Tibial nerve (tissue), 4 donors: ENCODE measurements at places on chromosomes 3 and 15. TPM values are rescaled to one million over a fixed set of nuclear protein-coding genes. Genes with fewer than 3 reads are reported as not detected.

GRCh38 chr15:80779658-80780415 is 667 bp downstream of the CEMIP start:
- H3K4me3 ChIP-seq, result peak overlapping the region; percentile 35
- no peaks in the 10 kb centered on the region for H3K36me3 ChIP-seq
- H3K4me1 ChIP-seq, result peaks cover 28% of the 10 kb centered on the region

DNA sequence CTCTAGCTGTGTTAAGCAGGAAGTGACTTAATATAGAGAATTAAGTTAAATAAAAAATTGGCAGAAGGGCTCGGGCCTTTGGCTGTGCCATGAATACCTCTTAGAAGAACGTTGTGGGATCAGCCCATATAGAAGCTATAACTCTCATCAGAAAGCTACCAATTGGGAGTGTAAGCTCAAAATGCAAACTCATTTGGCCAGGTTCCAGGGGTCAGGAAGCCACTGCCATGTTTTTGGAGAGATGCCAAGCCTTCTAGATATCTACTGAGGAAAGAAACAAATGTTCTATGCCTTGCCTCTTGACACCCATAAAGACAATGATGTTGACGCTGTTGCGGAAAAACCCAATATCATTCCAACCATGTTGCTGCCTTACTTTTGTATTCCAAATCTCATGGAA is 475.2 kb upstream of the TGFBR2 start:
- no peak for DNase-seq
- H3K4me1 ChIP-seq, result no peaks in the 10 kb centered on the region
- H3K27ac ChIP-seq, result no peak overlapping the region
- no peak overlapping the region for H3K4me3 ChIP-seq
- H3K36me3 ChIP-seq, result no peaks in the 10 kb centered on the region

DNA sequence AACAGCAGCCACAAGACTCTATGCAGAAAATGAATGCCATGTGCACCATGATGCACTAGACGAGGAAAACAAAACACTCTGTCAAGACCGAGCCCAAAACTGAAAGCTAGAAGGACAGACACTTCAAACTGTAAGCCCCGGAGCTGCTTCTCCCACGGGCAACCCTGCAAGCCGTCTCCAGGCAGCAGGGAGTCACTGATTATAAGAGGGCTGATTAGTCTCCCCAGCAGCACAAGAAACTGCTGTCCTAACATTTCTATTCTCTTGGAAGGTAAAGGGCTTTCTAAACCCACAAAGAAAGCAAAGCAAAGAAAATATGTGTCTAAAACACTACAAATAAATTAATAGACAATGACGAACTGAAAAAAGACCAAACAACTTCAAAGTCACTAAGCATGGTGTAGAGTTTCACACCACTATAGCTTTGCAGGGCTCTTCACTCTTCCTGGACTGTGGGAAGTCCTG is 15.5 kb downstream of the TBC1D2B start:
- peak overlapping the region; percentile 95 for H3K27ac ChIP-seq
- H3K4me3 ChIP-seq, result peak overlapping the region; percentile 18

DNA sequence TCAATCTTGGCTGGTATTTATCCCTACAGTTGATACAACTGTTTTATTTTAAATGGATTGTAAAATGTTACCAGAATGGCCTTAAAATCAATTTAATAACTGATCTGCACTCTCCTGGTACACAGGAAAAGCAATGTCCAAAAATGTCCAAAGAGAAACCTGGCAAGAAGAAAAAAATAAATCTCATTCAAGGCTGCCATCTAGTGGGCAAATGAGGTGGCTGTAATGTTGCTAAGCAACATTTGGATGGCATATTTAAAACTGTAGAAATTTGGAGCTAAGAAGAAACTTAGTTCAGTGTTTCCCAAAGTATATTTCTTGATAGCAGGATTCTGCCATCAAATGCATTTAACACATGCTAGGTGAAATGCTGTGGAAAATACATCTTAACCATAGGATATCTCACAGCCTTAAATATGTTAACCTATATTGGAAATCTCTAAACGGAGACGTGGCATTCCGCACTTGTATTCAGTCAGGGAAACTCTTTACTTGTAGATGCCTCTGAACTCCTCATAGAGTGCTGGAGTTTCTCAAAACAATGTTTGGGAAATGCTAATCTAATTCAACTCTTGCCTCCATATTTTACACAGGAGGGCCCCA is 216.8 kb downstream of the ERC2 start:
- H3K4me1 ChIP-seq, result no peaks in the 10 kb centered on the region
- H3K36me3 ChIP-seq, result no peaks in the 10 kb centered on the region
- no peak overlapping the region for H3K4me3 ChIP-seq
- no peak overlapping the region for H3K27ac ChIP-seq
- H3K27me3 ChIP-seq, result no peaks in the 10 kb centered on the region

DNA sequence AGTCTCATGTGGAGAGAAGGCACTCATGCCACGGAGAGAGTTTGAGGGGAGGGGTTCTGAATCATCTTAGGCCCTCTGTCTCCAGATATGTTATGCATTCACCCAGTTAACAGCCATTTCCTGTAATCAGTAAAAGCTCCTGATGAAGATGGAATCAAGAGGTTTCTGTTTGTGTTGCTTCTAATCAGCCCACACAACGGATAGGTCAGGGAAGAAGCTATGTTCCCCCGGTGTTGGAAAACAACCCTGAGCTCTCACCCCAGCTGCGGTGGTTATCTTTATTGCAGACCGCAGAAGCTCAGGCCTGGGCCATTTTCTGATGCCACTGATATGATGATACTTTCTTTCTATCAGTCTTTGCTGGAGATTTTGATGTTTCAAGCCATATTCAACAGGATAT is 338.5 kb upstream of the ONECUT1 start:
- no peaks in the 10 kb centered on the region for H3K36me3 ChIP-seq
- H3K4me3 ChIP-seq, result no peak overlapping the region
- DNase-seq, result no peak

GRCh38 chr15:33360886-33361285 is 50.1 kb downstream of the RYR3 start:
- no peak overlapping the region for H3K4me3 ChIP-seq
- H3K27me3 ChIP-seq, result no peaks in the 10 kb centered on the region
- H3K27ac ChIP-seq, result no peak overlapping the region
- no peak for DNase-seq

- no peaks in the 10 kb centered on the region for H3K4me1 ChIP-seq
- no peaks in the 10 kb centered on the region for H3K27me3 ChIP-seq
- H3K27ac ChIP-seq, result no peak overlapping the region
- H3K4me3 ChIP-seq, result no peak overlapping the region
- no peak for DNase-seq
Measured at GRCh38 chr3:169955406-169955805, 11.2 kb upstream of the SEC62 start.

DNA sequence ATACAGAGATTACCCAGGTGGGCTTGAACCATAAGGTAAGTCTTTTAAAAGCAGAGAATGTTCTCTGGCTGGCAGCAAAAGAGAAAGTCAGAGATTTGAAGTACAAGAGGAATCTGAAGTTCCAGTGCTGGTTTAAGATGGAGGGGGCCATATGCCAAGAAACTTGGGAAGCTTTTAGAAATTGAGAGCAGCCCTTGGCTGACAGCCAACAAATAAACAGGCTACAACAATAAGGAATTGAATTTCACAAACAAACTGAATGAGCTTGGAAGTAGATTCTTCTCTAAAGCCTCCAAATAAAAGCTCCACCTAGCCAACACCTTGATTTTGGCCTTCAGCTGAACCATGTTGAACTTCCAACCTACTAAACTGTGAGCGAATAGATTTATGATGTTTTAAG is 85.7 kb downstream of the TRIM42 start:
- H3K36me3 ChIP-seq, result no peaks in the 10 kb centered on the region
- no peak overlapping the region for H3K4me3 ChIP-seq
- no peak overlapping the region for H3K27ac ChIP-seq
- no peaks in the 10 kb centered on the region for H3K4me1 ChIP-seq
- no peaks in the 10 kb centered on the region for H3K27me3 ChIP-seq
- no peak for DNase-seq

GRCh38 chr3:54949491-54950044 is 21.7 kb upstream of the LRTM1 start:
- DNase-seq, result no peak
- no peak overlapping the region for H3K4me3 ChIP-seq
- no peak overlapping the region for H3K27ac ChIP-seq
- no peaks in the 10 kb centered on the region for H3K4me1 ChIP-seq

GRCh38 chr3:164302622-164303021 is 775.7 kb downstream of the SI start:
- peaks cover 5% of the 10 kb centered on the region for H3K4me1 ChIP-seq
- H3K36me3 ChIP-seq, result no peaks in the 10 kb centered on the region
- H3K27ac ChIP-seq, result no peak overlapping the region
- no peak overlapping the region for H3K4me3 ChIP-seq
- no peak for DNase-seq

DNA sequence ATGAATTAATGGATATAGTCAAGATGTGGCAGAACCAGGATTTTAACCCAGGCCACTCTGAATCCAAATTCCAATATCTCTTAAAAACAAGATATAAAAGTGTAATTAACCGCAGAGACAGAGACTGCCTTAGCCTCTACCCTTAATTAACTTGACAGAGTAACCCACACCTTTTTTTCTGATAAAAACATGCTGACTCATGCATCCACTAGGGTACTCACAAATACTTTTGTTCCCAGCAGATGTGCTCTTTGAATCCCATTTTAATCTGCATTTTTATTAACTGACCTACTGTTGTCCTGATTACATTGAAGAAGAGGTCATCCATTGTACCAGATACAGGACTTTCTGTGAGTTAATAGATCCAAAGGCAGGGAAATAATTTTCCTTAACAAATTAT is 278.3 kb downstream of the CHL1 start:
- DNase-seq, result no peak
- H3K36me3 ChIP-seq, result no peaks in the 10 kb centered on the region
- no peak overlapping the region for H3K4me3 ChIP-seq
- H3K27ac ChIP-seq, result no peak overlapping the region
- no peaks in the 10 kb centered on the region for H3K27me3 ChIP-seq

GRCh38 chr3:187261541-187261969 is 30.0 kb downstream of the MASP1 start:
- no peaks in the 10 kb centered on the region for H3K36me3 ChIP-seq
- no peaks in the 10 kb centered on the region for H3K4me1 ChIP-seq
- no peak overlapping the region for H3K27ac ChIP-seq
- H3K4me3 ChIP-seq, result no peak overlapping the region
- H3K27me3 ChIP-seq, result no peaks in the 10 kb centered on the region

GRCh38 chr3:133882986-133883586 is 12.6 kb downstream of the RAB6B start:
- no peaks in the 10 kb centered on the region for H3K36me3 ChIP-seq
- no peak overlapping the region for H3K4me3 ChIP-seq
- no peak overlapping the region for H3K27ac ChIP-seq

DNA sequence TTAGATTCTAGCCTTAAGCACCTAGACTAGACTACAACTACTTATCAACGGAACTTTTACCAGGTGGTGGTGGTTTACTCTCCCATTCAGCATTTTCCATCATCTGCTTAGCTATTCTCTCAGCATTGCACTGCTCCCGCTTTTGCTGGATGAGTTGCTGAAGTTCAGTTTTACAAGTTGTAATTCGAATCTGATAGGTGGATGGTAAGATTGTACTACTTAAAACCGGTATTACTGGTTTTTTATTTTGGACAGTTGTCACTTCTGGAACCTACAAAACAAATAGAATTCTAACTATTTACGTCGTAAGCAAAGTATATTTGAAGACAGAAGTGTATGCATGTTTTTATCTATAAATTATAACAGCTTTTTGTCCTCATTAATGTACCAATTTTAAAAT is 41.1 kb downstream of the PIK3R4 start:
- no peak overlapping the region for H3K27ac ChIP-seq
- H3K27me3 ChIP-seq, result no peaks in the 10 kb centered on the region
- H3K4me1 ChIP-seq, result no peaks in the 10 kb centered on the region
- H3K36me3 ChIP-seq, result no peaks in the 10 kb centered on the region
- no peak for DNase-seq
- H3K4me3 ChIP-seq, result no peak overlapping the region

GRCh38 chr3:148943506-148944205 is 47.7 kb upstream of the GYG1 start:
- DNase-seq, result no peak
- H3K4me3 ChIP-seq, result no peak overlapping the region
- H3K27me3 ChIP-seq, result no peaks in the 10 kb centered on the region
- H3K4me1 ChIP-seq, result peaks cover 7% of the 10 kb centered on the region
- H3K27ac ChIP-seq, result no peak overlapping the region

DNA sequence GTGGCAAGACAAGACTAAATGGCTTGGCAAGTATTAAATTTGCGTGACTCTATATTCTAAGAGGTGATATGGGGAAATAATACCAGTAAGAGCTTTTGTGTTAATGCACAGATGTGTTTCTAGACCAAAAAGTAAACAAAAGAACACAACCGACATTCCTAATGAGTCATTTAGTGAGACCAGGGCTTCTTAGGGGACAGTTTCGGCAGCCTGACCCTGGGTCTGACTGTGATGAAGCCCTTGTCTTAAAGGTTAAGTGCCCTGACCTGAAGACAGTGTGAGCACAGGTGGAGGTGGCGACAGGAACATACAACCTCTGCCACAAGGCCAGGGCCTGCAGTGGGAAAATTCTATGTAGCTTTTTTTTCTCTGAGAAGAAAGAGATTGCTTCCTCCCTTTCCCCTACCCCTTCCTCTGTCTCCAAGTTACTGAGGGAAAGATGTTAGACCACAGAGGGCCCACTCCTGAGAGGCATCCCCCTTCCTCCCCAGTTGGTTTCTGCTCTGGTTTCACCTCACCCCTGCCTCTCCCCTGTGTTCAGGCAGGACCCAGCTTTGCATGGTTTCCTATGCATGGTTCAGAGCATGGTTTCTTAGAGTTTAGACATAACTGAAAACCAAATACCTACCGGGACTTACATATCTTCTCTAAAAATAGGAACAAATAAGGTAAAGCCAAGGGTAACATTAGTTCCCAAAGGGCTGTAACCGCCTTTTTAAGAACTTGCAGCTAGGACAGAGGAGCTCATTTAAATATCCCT is 24.8 kb upstream of the CMTM7 start:
- no peak overlapping the region for H3K27ac ChIP-seq
- no peak overlapping the region for H3K4me3 ChIP-seq
- DNase-seq, result no peak
- H3K4me1 ChIP-seq, result peaks cover 2% of the 10 kb centered on the region

Gene UBE2E2
- total RNA-seq, result 67.1 TPM

Gene CAMKV
- not detected for total RNA-seq

Gene STRIT1
- total RNA-seq, result not detected

Gene ANXA2
- total RNA-seq, result 1,043 TPM

Gene CPN2
- total RNA-seq, result not detected

Gene ACTC1
- 2.1 TPM for total RNA-seq

Gene LSAMP
- 4.0 TPM for total RNA-seq
